ENCODE measurements at places on chromosomes 12 and 14.

GRCh38 chr12:114852976-114853529, 169.1 kb upstream of the TBX3 start:
- no peak for DNase-seq

- DNase-seq = no peak
Measured at GRCh38 chr12:121803861-121804416, at the start of gene SETD1B. TSS of gene SETD1B (plus strand) at chr12:121804009. CDS start at chr12:121804738, 729 bp downstream.

DNA sequence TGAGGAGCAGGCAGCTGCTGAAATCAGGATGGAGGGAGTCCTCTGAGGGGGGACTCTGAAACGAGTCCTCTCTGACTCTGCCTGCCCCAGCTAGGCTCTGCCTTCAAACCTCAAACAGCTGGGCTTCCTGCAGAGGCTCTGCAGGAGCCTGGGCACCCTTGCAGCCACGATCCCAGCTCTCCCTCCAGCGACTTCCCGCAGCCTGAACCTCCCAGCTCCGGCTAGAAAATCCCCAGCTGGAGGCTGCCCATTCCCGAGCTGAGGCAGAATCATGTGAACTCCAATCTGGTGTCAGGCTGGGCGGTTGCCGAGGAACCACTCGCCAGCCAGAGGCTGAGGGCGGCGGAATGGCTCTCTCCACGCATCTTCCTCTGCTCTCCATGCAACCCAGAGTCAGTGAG, at the start of gene GPR68:
Gene GPR68, minus strand, starts transcription at position 204 of the 401 bp plus-strand sequence. CDS start 9,654 bp downstream, outside the sequence.
- DNase-seq = peak; percentile 57

GRCh38 chr14:100695423-100695738, 31.3 kb upstream of the DLK1 start:
- no peak for DNase-seq

- DNase-seq = no peak
Measured at GRCh38 chr14:59961518-59962062, 41.6 kb downstream of the LRRC9 start.

- no peak for DNase-seq
Measured at GRCh38 chr12:71865166-71865713, 25.7 kb downstream of the TBC1D15 start.

DNA sequence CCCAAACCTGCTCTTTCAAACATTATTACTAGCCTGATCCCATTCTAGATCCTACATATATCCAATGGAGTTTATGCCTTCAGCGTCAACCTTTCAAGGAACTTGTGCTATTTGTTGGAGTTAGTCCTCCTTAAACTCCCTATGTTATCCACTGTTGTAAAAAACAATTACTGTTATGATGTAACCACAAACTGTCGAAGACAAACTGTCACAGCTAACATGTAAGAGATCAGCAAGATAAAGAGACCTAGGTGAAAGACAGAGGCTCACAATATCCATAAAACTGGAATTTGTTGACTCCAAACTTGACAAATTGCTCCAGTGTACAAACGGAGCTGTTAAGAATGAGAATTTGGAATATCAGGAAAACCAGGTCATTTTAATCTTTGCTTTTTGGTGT, 70.7 kb downstream of the CDK17 start:
- DNase-seq = no peak

DNA sequence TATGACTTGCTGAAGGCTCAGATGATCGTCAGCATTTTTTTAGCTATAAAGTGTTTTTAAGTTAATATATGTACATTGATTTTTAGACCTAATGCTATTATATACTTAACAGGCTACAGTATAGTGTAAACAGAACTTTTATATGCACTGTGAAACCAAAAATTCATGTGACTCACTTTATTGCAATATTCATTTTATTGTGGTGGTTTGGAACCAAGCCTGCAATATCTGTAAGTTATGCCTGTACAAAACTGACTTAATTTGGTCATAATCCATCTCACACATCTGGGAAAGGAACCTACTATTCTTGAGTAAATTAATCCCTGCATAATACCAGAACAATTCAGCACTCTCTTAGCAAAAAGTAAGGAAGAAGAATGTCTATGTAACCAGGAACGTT, 390.7 kb downstream of the SYT1 start:
- DNase-seq = no peak

GRCh38 chr12:16492820-16493797, 112.9 kb downstream of the LMO3 start:
- DNase-seq = no peak

GRCh38 chr14:92577321-92577742, 63.8 kb downstream of the RIN3 start:
- DNase-seq = no peak

DNA sequence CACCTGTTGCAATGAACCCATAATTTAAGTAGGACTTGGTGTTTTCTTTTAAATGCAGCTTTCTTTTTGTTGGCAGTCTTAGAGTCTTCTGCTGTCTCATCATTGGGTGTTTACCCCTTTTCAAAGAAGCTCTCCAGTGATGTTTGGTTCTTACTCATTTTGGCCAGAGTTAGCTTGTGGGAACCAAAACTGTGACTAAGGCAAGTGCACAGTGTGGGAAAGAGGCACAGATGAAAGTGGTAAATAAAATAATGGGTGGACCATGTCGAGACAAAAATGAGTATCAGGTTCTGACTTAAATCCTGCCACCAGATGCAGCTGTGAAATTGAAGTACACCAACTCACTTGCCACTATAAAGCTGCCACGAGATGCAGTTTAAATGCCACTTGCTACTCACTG, 615.4 kb upstream of the MIS18BP1 start:
- no peak for DNase-seq

All from amygdala (tissue), 56 donors.